ENCODE measurements at places on chromosomes 5 and 9.

GRCh38 chr9:131475956-131476776 is 26.6 kb upstream of the POMT1 start:
- DNase-seq = no peak

DNA sequence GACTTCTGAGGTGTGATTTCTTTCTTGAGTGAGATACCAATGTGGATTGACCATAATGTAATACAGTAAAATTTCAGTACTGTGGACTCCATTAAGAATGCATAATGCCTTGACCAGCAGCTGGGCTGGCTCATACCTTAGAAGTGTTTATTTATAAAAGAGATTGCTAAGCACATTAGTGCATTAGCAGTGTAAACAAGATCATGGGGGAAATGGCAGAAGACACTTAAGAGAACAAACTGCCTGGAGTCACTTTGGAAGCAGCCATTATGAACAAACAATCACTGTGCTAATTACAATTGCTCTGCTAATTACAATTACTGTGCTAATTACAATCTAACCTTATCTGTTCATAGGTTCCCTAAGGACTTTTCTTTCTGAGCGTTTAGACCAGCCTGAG is 104.2 kb downstream of the TRIM32 start:
- DNase-seq = no peak

- DNase-seq = peak; percentile 70
These were observed 349.8 kb upstream of the DAB2 start for GRCh38 chr5:39774605-39775004.

- DNase-seq = no peak
These were observed at the start of gene GCNT4 for GRCh38 chr5:75052192-75053053. Gene GCNT4 (minus strand): TSS chr5:75052558. CDS start chr5:75030037, 22,521 bp downstream.

DNA sequence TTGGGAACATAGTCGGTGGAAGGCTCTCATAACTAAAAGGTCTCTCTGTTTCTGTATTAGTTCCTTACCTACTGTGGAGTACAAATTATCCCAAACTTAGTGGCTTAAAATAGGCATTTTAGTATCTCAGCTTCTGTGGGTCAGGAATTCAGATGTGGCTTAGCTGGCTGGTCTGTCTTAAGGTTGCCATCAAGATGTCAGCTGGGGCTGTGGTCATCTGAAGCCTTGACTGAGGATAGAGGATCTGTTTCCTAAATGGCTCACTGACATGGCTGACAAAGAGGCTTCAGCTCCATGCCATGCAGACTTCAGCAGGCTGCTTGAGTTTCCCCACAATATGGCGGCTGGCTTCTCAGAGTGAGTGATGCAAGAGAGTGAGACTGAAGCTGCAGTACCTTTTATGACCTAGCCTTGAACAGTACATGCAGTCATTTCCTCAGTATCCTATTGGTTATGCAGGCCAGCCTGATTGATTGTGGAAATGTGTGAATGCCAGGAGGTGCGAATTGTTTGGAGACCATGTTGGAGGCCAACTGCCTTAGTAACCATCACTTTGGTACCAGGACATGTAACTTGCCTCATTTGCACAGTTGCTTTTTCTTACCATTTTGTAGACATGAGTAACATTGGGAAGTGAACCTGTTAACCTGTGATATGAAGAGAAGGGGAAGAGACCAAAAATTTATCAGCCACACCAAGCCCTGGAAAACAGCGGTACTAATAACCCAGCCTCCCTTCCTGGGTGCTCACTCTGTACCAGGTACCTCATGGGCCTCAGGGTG is 152.8 kb upstream of the IER5L start:
- DNase-seq = no peak

- no peak for DNase-seq
These were observed 22.9 kb downstream of the PDGFRB start for GRCh38 chr5:150132740-150133139.

DNA sequence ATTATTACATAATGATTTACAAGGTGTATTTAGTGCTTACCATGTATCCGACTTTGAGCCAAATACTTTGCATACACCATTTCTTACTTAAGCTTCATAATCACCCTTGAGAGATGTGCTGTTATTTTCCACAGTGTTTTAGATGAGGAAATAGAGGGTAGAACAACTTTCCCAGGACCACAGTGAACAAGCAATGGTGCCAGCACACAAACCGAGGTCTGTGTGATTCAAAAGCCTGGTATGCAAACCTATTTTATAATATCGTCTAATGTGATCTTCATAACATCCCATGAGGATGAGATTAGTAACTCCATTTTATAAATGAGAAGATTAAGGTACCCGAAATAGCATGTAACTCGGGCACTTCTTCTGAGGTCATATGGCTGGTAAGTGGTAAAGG is 294.7 kb downstream of the NSG2 start:
- DNase-seq = no peak
